ENCODE measurements at places on chromosomes 11 and 22.
A peak's percentile ranks its signal among the peaks of the same experiment; 100 is the strongest.

DNA sequence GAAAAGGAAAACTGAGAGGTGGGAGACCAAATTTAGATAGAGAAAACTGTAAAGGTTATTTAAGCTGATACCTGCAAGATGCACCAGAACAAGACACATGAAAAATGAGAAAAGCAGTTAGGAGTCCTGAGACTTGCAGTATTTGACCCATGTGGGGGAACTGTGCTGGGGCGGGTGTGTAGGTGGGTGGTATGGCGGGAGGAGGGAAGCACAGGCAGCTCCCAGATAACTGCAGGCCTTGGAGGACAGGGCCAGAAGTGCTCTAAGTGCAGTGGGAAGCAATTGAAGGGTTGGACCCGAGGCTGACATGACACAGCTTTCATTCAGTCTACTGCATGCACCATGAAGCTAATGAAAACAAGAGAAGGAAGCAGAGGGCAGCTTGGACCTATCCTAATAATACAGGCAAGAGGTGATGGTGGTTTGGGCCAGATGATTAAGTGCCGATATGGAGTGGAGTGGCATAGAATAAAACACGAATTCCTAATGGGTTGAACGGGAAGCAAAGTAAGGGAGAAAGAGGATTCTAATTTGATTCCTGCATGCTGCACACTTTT, 48.0 kb upstream of the ANO3 start:
- no peak for DNase-seq

- DNase-seq, result no peak
Measured at GRCh38 chr11:119377961-119378667, 3.4 kb downstream of the USP2 start.

- peak; percentile 22 for DNase-seq
Measured at GRCh38 chr22:44736581-44737405, 15.6 kb upstream of the ARHGAP8 start.

GRCh38 chr11:1391165-1392075, 1.7 kb downstream of the BRSK2 start:
- DNase-seq, result no peak

GRCh38 chr11:27296497-27296896, 66.5 kb downstream of the CCDC34 start:
- peak; percentile 23 for DNase-seq

- no peak for DNase-seq
Measured at GRCh38 chr22:32591620-32592019, 117.0 kb downstream of the FBXO7 start.

GRCh38 chr11:3022300-3022967, 30.3 kb upstream of the NAP1L4 start:
- DNase-seq, result no peak

GRCh38 chr11:45605051-45605450, 60.4 kb downstream of the CHST1 start:
- DNase-seq, result no peak

- no peak for DNase-seq
Measured at GRCh38 chr11:122367809-122368231, 251.8 kb upstream of the BLID start.

DNA sequence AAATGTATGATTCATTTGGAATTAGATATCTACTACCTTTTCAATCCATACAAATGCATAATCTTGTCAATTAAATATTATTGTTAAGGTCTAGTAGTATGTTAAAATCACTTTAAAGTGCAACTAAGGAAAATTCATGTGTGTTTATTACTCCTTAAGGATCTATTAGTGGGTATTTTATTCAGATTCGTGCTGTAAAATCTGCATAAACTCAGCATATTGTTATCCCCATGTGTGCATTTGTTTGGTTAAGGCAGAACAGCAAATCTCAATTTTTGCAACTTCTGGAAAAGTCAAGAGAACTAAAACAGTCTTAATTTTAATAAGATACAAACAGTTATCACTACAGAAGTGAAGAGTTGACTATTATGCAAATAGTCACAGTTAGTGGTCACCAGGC, 234.5 kb downstream of the SOX6 start:
- no peak for DNase-seq

DNA sequence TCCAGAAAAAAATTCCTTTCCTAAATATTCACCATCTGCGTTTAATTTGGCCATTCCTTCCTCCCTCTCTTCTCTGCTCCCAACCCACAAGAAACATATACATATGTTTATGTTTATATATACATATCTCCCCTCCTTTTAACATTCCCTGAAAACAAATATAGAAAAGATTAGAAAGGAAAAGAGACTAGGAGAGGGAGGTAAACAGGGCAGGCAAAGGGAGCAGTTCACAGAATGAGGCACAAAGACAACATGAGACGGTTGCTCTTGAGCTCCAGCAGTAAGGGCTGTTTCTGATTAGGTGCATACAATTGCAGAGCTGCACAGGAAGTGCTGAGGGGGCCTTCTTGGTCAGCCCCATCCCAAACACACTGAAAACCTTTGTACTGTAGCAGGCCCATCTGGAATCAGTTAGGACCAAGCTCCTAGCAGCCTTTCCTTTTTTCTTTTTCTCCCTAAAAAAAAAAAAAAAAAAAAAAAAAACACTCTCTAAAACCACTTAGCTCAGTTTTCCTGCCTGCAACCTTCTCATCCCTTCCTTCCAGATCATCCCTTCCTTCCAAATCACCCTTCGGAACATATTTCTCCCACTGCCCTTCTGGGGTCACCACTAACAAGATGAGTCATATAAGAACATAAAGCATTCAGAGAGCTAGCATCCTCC, 57.0 kb downstream of the RBFOX2 start:
- DNase-seq, result no peak

- DNase-seq, result no peak
Measured at GRCh38 chr11:14881576-14882193, 10.3 kb downstream of the CYP2R1 start.

DNA sequence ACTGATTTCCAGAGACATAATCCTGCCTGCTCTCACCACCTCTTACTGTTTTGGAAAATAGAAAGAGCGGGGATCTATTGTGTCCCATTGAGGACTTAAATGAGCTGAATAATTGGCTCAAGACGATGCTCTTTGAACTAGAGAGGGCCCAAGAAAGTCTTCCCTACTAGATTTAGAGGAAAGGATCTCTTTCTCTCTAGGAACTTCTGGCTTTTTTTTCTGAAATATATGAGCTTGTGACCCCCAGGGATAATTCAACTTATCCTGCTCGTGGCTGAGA, 461.4 kb upstream of the KIRREL3 start:
- no peak for DNase-seq

- no peak for DNase-seq
Measured at GRCh38 chr22:48659404-48659996, 1168.2 kb downstream of the BRD1 start.

DNA sequence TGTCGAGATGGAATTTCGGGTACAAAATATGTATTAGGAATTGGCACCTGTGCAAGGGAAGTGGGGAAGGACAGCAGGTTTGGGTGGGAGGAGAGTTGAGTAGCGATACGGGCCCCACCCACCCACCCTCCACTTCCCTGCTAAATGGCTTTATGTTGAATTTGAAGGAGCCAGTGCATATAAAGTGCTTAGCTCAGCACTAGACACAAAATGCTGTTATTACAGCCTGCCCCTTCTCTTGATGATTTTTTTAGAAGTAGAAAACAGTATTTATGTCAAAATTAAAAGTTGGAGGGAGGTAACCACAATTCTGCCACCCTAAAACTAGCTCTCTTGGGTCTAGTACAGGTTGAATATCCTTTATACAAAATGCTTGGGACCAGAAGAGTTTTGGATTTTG, 59.3 kb upstream of the SUSD2 start:
- no peak for DNase-seq

- DNase-seq, result no peak
Measured at GRCh38 chr11:76526878-76527277, 82.1 kb downstream of the EMSY start.
